ENCODE measurements at places on chromosomes 4 and X. TPM values are rescaled to one million over a fixed set of nuclear protein-coding genes. Genes with fewer than 3 reads are reported as not detected.

- no peak for DNase-seq
These were observed 8.3 kb upstream of the SASH3 start for GRCh38 chrX:129771266-129771995.

Gene GNRHR
- total RNA-seq = not detected

Gene AMOT
- 4.0 TPM for total RNA-seq

DNA sequence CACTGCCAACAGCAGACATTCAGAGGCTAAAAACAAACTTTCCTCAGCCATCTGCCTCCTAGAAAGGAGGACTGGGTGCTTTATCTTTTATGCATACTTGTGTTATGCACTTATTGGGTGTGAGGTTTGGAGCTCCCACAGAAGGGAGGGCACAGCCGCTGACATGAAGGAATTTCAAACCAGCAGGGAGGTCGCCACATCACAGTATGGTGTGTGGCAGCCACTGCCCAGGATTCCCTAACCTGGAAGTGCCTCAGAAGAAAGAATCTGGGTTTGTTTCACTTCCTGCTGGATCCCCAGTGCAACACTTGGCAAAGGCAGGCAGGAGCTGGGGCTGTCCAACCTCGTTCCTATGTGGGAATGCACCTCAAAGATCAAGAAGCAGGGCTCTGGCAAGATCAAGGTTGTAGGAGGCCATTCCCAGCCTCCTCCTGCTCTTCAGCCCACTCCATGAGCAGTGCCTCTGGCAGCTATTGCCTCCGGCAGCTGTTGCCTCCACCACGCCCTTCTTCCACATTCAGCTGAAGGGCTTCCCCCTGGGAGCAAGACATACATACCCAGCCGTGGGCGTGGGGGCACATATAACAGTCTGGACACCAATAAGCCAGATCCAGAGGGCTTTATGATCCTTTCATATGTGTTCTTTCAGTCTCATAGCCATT is 109.0 kb upstream of the MAMLD1 start:
- no peak for DNase-seq

GRCh38 chr4:106704253-106704870 is 331.8 kb downstream of the DKK2 start:
- DNase-seq = no peak

DNA sequence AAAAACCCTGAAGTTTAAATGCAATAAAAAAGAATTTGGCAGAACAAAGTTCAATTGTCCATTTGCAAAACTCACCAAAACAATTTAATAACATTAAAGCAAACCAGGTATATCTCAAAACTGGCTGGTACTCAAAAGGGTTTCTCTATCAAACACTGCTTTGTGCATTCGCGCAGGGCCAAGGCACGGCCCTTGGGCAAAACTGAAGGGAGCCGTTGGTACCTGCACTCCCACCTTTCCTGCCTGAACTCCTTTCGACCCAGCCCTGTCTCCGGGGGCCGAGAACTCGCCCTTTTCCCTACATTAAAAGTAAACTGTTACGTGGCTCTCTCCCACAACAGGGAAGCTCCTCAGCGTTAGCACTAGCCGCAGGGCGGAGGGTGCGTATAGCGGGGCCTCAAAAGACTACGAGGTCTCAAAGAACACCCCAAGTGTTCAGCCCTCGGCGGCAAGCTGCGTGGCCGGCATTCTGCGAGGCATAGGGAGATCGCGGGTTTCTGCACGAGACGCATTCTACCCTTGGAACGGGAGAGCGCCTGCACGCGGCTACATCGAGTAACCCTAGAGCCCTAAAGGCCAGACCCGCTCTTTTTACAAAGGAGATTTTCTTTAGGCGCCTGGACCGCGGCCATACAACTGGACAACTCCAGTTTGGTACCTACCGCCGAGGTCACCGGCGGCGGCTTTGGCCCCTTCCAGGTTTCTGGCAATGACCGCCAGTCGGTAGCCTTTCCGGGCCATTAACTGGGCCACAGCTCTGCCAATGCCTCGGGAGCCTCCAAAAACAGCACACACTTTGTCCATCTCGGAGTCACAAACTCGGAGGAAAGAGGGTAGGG is 550 bp downstream of the CBR4 start:
- no peak for DNase-seq

- no peak for DNase-seq
These were observed 430 bp downstream of the TRIML1 start for GRCh38 chr4:188139671-188140070.

Gene MXD4
- 32.7 TPM for total RNA-seq

Gene MSANTD1
- total RNA-seq = 0.57 TPM

- DNase-seq = no peak
These were observed 4.8 kb upstream of the RGS12 start for GRCh38 chr4:3287972-3288570.

Gene STATH
- total RNA-seq = not detected

Gene REELD1
- not detected for total RNA-seq

DNA sequence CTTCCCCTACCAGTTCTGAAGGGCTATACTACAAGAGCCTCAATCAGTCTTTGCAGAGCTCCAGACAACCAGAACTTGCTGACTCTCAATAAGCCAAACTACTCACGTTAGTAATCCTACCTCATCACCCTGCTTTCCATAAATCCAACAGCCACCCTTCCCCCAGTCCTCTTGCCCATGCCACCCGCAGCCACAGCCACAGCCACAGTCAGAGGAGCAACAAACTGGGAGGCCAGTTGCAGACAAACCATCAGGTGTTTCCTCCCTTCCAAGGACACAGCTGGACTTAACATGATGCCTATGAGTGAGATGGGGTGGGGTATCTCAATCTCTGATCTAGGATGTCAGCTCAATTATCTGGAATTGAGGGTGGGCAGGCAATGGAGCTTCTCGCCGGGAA is 1.0 kb downstream of the GABRA3 start:
- no peak for DNase-seq

Gene VEGFC
- total RNA-seq = 15.7 TPM

Gene PALLD
- 6.5 TPM for total RNA-seq

GRCh38 chrX:102720237-102721168 is at the start of gene GPRASP3:
TSS of gene GPRASP3 (plus strand) at chrX:102720743. CDS start at chrX:102748996, 28,253 bp downstream.
- DNase-seq = peak; percentile 71

GRCh38 chr4:147327322-147327721 is 153.6 kb upstream of the EDNRA start:
- DNase-seq = no peak

Gene HCFC1
- 113 TPM for total RNA-seq

DNA sequence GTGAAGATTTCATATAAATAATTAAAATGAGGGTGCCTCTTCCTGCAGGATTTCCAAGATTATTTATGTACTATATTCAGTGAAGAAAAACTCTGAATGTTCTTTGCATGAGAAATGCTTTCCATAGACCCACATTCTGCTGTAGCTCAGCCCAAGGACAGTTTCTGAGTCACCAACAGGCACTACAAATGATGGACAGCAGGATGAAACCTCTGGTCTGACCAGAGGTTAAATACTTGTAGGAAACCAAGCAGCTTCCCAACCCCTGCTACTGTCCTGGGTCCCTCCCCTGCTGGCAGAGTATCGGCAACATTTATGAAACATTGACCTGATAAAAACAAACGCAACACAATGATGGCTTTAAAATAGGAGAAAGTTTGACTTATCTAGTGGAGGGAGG is 73.1 kb downstream of the CXXC4 start:
- DNase-seq = no peak

DNA sequence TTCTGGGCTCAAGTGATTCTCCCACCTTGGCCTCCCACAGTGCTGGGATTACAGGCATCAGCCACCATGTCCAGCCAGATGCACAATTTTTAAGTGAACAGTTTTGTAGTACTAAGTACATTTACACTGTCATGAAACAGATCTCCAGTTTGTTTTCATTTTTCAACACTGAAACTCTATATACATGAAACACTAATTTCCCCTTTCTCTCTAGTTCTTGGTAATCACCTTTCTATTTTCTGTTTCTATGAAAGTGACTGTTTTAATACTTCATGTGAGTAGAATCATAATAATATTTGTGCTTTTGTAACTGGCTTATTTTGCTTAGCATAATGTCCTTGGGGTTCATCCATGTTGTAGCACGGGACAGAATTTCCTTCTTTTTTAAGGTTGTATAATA is 237.4 kb downstream of the CAMK2D start:
- DNase-seq = no peak

DNA sequence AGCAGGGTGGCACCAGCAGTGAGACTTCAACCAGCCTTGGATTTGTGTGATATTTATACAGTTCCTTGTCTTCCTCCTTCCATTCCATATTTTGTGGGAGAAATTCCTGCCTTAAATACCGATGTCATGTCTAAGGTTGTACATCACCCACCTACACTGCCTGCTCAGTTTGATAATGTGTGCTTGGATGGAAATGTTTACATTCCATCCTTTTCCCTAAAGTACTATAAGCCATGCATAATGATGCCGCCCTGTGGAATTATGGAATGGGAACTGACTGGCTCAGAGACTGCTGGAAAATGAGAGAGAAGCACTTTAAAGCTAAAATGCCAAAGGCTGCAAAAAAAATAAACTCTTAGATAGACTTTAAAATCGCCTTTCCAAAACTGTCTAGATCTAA is 11.3 kb upstream of the GLUD2 start:
- DNase-seq = no peak

GRCh38 chr4:138007572-138007971 is 234.6 kb downstream of the SLC7A11 start:
- no peak for DNase-seq

Gene TBC1D8B
- total RNA-seq = 8.9 TPM

Gene SLIT2
- 0.28 TPM for total RNA-seq

Gene NXF2
- not detected for total RNA-seq

DNA sequence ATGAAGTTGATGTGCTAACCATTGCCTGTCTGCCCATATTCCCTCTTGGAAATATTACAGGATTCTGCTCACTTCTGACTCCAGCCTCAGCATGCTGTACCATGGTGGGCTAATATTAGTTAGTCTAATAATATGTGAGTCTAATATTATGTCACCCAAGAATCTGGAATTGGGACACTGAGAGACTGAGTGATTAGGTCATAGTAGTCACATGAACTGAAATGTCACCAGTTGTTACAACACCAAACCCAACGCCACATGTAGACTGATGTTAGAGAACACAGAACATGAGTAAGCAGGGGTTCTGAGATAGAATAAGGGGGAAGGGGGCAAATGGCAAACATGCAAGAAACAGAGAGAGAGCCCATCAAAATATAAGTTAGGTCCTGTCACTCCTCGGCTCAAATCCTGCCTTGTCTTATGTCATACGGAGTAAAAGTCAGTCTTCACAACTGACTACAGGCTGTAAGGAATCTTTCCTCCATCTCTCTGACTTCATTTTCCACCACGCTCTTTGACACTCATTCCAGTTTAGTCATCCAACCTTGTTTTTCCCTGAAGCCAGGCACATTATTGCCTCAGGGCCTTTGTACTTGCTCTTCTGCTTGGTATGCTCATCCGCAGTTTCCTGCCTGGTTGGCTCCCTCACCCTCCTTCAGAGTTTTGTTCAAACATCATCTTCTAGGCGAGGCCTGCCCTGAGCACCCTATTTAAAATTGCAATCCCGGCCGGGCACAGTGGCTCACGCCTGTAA is 9.6 kb upstream of the SLAIN2 start:
- no peak for DNase-seq

GRCh38 chrX:6748595-6748994 is 213.7 kb upstream of the VCX3A start:
- DNase-seq = no peak

DNA sequence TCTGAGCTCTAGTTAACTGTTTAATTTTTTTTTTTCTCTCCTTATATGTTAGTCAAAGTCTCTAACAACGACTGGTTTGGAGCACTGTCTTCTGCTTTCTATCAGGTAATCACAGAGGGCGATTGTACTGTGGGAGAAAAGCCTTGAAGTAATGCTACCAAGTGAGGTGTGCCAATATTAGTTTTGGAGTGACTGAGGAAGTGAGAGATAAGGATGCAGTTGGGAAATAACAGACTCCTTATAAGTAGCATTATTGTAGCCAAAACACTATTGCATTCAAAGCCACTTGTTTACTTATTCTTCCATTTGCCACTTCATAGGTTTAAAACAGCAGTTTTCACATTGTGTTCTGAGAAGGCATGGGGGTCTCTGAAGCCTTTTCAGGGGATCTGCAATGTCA is 79.1 kb upstream of the SLC6A14 start:
- no peak for DNase-seq

- DNase-seq = no peak
These were observed 164.6 kb downstream of the MID1IP1 start for GRCh38 chrX:38965888-38966287.

DNA sequence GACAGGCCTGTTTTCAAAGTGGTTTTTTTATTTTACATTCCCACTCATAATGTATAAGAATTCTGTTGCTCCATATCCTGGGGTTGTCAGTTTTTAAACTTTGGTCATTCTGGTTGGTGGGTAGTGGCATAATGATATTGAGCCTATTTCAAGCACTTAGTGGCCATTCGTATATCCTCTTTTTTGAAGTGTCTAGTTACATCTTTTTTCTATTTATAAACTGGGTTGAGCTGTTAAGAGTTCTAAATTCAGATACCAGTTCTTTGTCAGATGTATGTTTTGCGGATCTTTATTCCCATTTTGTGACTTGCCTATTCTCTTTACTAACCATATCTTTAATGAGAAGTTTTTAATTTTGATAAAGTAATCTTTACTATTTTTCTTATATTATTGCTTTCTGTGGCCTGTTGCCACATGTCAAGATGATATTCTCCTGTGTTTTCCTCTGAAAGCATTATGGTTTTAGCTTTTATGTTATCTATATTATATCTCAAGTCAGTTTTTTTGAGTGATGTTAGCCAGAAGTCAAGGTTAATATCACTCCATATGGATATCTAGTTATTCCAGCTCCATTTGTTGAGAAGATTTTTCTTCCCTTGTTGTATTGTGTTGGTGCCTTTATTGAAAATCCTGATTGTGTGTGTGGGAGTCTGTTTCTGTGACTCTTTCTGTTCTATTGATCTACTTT is 110.9 kb downstream of the FHIP1A start:
- no peak for DNase-seq

DNA sequence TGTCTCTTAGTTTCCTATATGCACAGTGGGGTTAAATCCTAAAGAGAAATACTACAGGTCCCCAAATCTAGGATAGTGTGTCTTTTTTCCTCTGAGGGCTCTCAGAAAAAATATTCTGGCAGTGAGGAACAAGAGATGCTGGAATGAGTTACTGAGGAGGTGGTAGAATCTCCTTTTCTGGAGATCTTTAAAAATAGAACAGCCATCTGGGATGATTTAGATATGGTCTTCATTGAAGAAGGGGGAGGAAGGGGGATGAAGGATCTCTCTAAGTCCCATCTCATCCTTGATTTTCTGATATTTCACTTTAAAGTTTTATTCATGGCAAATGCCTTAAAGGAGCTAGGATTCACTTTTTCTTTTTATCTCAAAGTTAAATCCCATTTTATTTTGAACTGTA is 235.0 kb downstream of the MAML3 start:
- DNase-seq = no peak

DNA sequence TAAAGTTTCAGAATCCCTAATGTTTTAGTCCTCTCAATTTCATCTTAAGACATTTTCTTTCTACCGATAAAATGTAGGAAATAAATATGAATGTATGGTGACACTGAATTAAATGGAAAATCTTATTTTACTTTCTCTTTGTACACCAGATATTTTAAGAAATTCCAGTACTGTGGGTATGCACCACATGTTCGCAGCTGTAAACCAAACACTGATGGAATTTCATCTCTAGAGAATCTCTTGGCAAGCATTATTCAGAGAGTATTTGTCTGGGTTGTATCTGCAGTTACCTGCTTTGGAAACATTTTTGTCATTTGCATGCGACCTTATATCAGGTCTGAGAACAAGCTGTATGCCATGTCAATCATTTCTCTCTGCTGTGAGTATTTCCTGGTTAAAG is 26.9 kb downstream of the C4orf46 start:
- no peak for DNase-seq

Gene XKRX
- 0.21 TPM for total RNA-seq

Gene CTSO
- total RNA-seq = 3.3 TPM

Gene HMX1
- total RNA-seq = not detected

All from Panc1 (cell line).